ENCODE measurements at places on chromosomes 11 and 22. TPM values are rescaled to one million over a fixed set of nuclear protein-coding genes. Genes with fewer than 3 reads are reported as not detected.

Gene ARHGAP32
- total RNA-seq = 9.9 TPM

Gene CCDC87
- total RNA-seq = 0.37 TPM

Gene SMC1B
- under 0.01 TPM for total RNA-seq

Gene SPI1
- not detected for total RNA-seq

Gene ARAP1
- total RNA-seq = 65.4 TPM

Gene AKIP1
- 27.2 TPM for total RNA-seq

Gene OR52B6
- not detected for total RNA-seq

Gene GAL3ST1
- total RNA-seq = not detected

Gene MMP11
- 2.9 TPM for total RNA-seq

Gene OR8B12
- not detected for total RNA-seq

Gene TBX10
- not detected for total RNA-seq

Gene VPREB1
- total RNA-seq = not detected

Gene MS4A7
- not detected for total RNA-seq

Gene POU2AF3
- total RNA-seq = not detected

Gene MGAT3
- not detected for total RNA-seq

Gene P4HA3
- total RNA-seq = 0.98 TPM

Gene APOL5
- total RNA-seq = not detected

Gene ATG13
- total RNA-seq = 34.5 TPM

Gene FERMT3
- 7.8 TPM for total RNA-seq

Gene PTS
- total RNA-seq = 28.9 TPM

Gene DNHD1
- total RNA-seq = 11.4 TPM

Gene SELENOM
- total RNA-seq = 30.1 TPM

Gene MPZL2
- not detected for total RNA-seq

Gene APOA5
- not detected for total RNA-seq

Gene NUP98
- total RNA-seq = 191 TPM

Gene ZBTB16
- total RNA-seq = 37.1 TPM

Gene HBG1
- not detected for total RNA-seq

Data from subcutaneous preadipocyte (primary cell).